ENCODE measurements at places on chromosomes 2 and 18.

DNA sequence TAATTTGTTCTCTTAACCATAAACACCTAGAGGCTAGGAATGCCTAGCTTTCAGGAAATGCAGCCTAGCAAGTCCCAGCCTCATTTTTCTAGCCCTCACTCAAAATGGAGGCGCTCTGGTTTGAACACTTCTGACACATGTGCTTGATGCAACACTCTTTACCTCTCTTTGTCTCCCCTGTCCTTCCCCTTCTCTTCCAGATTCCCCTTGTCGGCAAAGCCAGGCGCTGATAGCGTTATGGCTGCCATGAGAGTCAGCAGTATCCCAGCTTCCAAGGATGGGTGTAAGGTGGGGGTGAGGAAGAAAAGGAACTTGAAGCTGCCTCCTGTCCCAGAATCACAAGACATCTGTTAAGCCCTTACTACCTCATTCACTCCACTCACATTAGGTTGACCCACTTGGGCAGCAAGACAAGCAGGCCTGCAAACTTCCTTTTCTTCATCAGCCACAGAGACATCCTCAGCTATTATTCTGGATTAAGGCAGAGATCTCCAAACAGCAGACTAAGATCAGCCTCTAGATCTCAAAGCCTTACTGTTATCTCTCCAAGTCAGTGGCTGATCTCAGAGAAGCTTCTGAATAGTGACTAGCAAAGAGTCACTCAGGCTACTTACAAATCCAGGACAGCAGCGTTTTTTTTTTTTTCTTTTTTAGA is 1.9 kb upstream of the ST3GAL5 start:
- DNase-seq = no peak

DNA sequence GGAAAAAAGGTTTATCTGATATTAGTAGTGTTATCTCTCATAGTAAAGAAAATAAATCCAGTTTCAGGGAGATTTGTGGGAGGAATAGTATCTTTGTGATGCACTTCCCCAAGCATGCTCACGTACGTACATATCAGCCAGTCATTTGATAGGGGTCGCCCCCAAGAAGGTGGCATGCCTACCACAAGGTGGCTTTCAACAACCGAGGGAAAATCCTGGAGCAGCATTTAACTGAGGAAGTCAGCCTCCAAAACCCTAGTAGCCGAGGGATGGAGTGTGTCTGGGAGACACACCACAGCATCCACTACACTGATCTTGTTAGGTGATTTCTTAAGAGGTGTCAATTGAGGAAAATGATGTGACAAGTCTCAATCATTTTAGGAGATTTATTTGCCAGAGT is 623.9 kb downstream of the NYAP2 start:
- no peak for DNase-seq

DNA sequence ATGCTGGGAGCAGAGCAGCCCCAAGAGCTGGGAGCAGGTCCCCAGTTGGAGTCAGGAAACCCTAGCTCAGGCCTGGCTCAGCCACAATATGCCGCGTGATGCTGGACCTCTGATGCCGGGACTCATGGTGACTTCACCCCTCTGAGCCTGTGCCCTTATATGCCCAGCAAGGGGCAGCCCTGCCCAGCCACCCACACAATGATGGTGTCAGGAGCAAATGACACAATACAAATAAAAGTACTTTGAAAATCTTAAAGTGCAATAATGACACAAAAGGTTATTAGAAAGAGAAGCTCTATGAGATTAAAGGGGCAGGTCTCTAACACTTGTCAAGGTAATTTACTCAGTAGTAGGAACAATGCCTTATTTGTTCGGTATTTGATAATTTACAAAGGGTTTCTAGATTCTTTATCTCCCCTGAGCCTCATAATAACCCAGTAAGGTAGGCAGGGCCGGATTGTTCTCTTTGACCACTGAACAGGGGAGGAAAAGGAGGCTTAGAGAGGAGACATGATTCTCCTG is 18.3 kb upstream of the KIF3C start:
- no peak for DNase-seq

GRCh38 chr2:196971574-196972279 is 45.2 kb upstream of the PGAP1 start:
- no peak for DNase-seq

- no peak for DNase-seq
These were observed 62.7 kb downstream of the CYP1B1 start for GRCh38 chr2:38013158-38013752.

DNA sequence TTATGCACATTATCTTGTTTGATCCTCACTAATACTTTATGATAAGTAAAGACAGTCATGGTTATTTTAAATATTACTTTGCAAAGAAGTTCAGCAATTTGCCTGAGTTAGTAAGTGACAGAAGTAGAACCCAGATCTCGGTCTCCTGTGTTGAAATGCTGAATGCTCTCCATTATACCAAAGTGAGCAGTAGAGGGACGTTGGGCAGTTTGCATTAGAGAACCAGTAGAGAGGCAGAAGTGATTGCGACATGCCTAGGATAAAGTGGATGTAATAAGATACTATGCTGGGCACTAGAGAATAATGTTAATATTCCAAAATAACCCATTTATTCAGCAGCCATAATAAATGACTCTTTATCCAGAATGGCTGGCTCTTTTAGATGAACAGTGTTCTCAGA is 201.0 kb downstream of the PMAIP1 start:
- no peak for DNase-seq

- no peak for DNase-seq
These were observed 90.5 kb upstream of the TACR1 start for GRCh38 chr2:75289771-75290170.

- no peak for DNase-seq
These were observed 76.0 kb downstream of the RFTN2 start for GRCh38 chr2:197599285-197599965.

DNA sequence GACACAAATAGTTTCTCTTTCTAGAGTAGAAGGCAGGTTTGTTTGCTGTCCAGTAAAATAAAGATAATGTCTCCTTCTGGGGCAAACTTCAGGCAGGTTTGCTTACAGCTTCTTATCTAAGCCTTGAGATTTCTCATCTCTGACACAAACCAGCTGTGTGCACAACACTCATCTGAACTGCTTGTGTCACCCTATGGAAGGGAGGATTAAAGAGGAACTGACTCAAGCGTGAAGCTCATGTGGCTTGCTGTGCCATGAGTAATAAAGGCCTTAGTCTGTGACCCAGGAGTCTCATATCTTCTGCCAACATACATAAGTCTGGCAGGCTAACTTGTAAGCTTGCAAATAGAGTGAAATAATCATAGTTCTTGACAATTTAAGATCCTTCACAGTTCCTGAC is 24.2 kb upstream of the CPO start:
- peak; percentile 42 for DNase-seq

DNA sequence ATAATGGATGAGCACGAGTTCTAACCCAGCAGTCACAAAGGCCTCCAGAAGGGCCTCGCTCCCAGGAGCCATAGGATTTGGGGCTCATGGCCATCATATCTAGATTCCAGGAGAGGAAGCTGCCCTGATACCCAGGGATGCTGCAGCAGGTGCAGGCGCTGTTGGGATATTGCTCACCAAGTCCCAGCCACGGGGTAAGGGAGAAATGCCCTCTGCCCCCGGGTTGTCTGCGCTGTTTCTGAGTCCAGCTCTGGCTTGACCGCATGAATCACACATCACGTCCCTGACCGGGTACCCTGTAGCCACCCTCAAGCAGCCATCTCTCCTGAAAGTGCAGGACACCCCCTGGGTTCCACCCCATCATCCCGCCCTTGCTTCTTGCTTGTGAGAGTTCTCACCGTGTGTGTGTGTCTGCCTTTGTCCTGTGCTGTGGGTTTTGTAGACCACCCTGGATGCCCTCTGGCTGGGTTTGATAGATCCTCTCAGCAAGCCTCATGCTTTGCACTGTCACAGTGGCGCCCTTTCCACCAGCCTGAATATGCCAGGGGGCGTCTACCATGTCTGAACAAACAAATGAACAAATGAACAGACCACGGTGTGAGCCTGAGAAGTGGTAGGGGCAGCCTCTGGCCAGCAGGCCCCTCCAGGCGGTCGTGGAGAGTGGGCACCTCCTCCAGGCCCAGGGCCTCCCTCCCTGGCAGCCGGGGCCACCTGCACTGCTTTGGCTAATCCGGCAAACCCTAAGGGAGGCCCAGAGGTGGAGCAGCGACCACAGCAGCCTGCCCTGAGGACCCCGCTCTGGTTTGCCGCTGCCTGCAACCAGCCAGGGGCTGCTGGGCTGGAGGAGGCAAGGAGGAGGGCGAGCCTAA is 32.1 kb downstream of the ADRA2B start:
- no peak for DNase-seq

DNA sequence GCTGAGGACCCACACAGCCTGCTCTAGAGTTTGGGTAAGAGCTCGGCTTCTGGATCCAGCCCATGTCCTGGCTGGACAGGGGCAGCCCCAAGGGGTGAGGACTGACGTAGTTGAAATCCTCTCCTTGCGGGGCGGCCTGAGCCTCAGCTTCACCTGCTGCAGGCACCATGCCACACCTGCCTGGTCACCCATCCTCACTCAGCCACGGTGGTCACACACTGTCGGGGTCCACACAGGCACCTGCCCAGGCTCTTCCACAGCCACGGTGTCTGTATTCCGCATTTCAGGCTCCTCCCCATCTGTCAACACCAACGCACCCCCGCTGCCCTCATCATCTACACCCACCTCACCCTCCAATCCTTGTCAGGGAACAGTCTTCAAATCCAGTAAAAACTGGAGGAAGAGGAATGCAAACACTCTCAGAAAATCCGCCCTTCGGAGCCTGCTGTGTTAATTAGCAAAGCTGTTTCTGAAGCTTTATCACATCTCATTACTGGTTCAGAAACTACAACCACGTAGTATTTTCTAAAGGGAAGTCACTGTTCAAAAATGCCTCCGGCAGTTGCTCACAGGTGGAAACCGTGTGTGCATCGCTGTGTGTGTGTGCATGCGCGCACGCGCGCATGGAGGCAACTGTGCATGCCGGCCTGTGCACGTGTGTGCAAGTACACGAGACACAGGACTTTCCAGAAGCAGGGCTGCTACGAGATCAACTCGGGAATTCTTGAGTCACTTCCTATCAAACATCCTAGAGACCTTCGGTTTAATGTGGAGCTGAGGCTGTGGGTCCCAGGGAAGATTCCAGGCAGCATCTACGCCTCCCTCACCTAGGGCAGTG is 38.2 kb downstream of the SLC66A2 start:
- no peak for DNase-seq

GRCh38 chr2:70683455-70683854 is 84.5 kb downstream of the ADD2 start:
- no peak for DNase-seq

GRCh38 chr2:214853906-214854305 is 44.4 kb upstream of the BARD1 start:
- no peak for DNase-seq

- no peak for DNase-seq
These were observed 19.7 kb upstream of the GNAL start for GRCh38 chr18:11669271-11669947.

DNA sequence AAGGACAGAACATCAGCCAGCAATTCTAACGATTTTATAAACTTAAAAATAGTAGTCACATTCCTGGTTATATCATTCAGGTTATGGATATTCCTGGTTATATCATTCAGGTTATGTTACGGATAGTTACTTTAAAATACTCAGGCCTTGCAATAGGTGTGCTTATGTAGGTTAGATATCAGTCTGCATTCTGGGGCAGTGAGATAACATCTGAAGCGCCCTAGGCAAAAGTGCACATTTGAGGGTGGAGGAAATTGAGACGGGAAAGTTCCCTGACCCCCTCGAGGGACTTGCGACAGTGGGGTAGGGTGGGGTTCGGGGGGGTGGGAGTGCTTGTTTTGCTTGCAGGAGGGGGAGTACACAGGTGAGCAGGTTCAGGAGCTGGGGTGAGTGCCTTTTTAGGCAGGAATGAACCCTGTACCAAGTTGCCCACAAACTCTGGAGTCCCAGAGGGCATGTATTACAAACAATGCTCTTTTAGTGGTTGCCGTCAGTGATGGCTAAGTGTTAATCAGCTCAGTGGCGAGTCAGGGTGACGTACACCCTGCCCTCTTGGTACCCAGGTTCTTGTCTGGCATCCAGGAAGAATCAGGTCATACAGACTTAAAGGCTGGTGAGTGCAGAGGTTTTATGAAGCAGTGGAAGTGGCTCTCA is 31.8 kb downstream of the CREG2 start:
- DNase-seq = no peak

DNA sequence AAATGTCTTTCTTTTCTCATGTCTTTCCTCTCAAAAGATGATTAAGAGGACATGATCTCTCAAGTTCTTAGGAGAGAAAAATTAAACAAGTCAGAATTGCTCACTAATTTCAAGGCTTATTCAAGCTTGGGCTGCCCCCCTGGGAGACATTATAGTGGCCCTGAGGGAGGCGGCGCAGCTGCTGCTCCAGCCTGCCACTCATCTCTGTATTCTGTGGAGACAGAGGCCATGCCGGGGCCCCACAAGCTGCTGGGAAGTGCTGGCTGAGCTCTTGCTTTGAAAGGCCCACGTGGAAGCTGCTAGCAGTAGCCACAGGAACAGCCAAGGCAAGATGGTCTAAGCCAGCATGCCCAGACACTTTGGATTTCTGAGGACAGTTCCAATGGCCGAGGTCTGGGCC is 267.4 kb downstream of the LNPK start:
- DNase-seq = no peak

DNA sequence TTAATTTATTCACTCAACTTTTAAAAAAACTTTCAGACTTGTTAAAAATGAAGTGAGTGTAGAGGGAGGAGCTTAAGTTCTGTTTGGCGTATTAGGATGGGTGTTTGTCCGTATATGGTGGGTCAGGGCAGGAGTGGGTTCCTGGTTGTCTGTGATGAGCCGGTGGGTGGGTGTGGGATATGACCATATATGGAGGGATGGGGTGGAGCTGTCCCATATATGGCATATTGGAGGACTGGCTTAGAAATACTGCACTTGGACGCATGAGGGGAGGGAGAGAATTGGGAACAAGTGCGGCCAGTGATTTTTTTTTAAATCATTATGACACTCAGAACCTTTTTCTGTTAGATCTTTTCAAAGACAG is 1.5 kb downstream of the KDM3A start:
- DNase-seq = peak; percentile 43

- DNase-seq = peak; percentile 33
These were observed 214.4 kb upstream of the DSEL start for GRCh38 chr18:67730886-67731285.

DNA sequence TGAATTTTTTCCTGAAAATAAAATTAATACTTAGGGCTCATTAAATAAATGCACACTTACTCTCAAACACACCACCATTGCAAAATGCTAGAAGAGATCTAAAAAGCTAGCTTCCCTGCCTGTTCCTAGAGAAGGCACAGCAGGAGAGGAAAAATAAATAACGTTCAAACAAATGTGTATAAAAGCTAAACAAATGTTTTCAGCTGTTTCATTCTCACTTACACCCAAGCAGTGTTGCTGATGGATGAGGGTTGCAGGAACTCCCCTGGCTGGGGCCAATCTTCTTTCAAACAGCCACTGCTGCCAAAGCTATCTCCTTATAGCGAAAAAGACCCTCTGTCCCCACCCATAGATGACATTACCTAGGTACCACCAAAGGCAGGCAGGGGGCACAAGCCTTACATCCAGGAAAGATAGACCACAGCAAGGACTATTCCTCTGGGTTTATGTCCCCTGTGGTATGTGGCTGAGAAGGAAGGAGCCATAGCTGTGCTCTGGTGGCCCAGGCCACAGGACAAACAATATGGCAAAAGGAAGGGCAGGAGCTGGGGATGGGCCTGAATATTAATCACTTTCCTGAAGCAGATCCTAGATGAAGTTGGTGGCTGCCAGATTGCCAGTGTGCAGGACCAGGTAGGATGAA is 214.6 kb downstream of the TTC32 start:
- no peak for DNase-seq

- DNase-seq = no peak
These were observed 749 bp upstream of the EIF2AK3 start for GRCh38 chr2:88627856-88628570.

GRCh38 chr2:44139741-44140140 is 28.9 kb upstream of the PPM1B start:
- DNase-seq = no peak

All from HS-27A (cell line).